ENCODE measurements at places on chromosomes 5 and 9.

DNA sequence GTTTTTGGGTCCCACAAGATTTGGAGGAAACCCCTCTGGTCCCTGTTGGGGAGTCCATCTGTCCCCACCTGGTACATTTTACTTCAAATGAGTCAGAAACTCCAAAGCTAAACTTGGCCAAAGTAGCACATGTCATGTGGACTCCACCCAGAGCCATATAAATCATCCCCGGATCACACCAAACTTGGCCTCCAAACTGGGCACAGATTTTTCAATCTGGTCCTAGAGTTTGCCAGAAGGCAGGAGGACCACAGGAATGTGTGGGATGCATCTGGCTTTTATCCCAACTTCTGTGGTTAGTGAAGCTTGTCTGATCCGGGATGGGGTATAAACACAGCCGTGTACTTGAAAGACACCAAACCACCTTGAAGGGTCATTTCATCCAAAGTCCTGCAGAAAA lies 66.3 kb downstream of the MAT2B start:
- DNase-seq, result no peak

GRCh38 chr5:148559461-148559860 lies 94.9 kb downstream of the HTR4 start:
- no peak for DNase-seq

DNA sequence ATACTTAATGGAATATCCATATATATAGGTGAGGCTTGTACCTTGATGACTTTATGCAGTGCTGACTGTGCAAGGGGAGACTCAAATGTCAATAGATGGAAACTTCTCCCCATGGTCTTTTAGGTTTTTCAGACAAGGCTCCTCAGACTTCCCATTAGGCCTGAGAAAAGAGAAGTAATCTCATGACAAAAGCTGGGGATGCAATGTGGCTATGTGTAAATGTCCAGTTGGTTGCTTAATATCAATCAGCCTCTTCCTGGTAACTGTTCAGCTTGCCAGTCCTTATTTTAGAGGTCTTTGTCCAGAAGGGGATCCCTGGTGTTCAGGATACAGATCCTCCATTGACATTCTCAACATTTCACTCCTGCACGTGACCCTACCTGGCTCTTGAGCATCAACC lies 621.1 kb upstream of the CDH18 start:
- no peak for DNase-seq

DNA sequence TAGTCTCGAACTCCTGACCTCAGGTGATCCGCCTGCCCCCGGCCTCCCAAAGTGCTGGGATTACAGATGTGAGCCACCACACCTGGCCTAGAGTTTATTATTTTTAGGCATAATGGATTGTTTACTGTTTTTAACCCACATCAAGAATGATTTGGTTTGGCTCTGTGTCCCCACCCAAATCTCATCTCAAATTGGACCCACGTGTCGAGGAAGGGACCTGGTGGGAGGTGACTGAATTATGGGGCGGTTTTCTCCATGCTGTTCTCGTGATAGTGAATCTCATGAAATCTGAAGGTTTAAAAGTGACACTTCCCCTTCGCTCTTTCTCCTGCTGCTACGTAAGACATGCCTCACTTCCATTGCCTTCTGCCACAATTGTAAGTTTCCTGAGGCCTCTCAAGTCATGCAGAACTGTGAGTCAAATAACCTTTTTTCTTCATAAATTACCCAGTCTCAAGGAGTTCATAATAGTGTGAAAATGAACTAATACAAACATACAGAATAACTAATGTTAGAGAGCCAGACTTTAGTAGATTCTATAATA lies 88.2 kb downstream of the RICTOR start:
- DNase-seq, result no peak

DNA sequence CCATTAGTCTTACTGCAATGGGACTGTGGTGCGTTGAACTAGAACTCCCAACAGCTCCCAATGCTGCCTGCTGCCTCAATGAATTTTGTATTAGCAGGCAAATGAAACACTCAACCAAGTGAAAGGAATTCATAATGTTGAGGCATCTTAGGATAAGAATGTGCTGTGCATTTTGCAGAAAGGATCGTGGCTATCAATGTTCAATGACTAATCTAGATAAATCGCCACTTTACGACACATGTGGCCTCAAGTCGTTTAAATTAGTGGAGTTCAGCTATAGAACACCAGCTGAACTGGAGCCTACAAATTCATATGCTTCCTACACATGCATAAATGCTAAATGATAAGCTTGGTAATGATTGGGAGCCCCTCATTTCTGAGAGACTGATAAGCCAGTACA lies 318.4 kb downstream of the PSAT1 start:
- DNase-seq, result no peak

DNA sequence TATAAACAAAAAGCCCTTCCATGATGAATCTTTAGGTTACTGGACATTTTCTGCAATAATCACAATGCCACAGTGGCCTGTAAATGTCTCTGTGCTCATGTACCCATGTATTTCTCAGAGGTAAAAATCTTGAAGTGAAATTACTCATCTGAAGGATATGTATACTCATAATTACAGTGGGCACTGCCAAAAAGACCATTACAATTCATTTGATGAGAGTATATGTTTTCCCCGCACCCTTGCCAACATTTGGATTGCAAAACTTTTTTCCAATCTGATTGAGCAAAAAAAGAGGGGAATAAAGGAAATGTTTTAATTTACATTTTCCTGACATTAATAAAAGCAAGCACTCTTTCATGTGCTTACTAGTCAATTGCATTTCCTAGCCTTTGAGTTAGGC lies 110.5 kb downstream of the EPB41L4A start:
- DNase-seq, result no peak

- no peak for DNase-seq
These were observed 78.3 kb upstream of the TNFSF8 start for GRCh38 chr9:115008536-115009270.

GRCh38 chr5:51397996-51398395 lies 14.7 kb downstream of the ISL1 start:
- DNase-seq, result no peak

- DNase-seq, result no peak
These were observed 78.5 kb downstream of the PRRT1B start for GRCh38 chr9:131623655-131624330.

GRCh38 chr5:71529682-71530081 lies 57.5 kb upstream of the MCCC2 start:
- no peak for DNase-seq

DNA sequence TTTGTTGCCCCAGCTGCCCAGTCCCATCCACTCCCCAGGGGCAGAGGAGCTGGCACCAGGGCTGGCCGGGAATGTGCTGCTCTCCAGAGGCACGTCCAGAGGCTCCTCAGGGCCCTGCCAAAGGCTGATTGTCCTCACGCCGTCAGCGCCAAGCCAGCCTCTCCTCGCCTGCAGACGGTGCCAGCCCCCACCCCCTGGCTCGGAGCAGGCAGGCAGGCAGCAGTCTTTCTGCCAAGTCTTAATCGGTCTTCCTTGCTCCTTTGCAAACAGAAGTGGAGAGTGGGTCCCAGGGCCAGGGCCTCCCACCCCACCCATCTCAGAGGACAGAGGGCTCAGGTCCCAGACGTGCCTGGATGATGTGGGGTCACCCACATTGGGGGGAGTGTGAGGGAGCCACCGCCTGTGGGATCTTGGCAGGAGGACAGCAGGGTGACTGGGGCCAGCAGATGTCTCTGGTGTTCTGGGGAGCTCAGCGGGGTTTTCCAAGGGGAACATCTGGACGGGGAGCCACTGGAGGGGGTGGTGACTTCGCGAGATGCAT lies 36.3 kb downstream of the FAM163B start:
- DNase-seq, result no peak

DNA sequence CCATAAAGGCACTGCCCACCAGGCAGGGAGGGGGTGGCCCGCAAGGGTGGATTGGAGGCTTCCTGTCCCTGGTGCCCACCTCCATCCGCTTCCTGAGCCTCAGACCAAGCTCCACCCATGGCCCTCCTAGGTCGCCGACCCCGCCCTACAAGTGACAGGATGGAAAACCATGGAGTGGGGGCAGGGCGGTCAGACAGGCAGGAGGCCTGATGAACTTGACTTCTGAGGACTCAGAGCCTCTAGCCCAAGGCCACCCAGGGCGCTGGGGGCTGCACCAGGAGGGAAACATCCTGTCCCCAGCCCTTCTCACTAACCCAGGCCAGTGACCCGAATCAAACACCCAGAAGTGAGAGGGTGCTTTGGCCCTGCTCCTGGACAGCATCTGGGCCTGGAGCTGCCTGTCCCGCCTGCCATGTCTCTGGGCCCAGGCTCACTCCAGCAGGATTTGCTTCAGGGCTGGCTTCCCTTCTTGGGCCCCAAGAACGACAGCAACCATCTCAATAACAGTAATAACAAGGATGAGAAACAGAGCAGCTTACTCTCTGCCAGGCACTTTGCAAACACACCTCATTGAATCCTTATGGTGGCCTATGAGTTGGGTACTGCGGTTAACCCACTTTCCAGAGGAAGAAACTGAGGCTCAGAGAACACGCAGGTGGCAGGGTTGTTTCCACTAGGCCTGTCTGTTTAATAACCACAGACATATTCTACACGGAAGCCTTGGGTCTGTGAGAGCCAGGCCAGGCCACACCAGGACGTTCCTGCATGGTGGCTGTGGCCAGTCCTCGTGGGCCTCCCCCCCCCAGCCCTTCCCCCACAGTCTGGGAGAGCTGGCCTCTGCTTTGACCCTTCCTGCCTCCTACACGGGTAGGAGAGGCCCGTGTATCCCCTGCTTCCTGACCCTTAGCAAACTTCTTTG lies 4.4 kb upstream of the ST6GALNAC6 start:
- DNase-seq, result no peak

DNA sequence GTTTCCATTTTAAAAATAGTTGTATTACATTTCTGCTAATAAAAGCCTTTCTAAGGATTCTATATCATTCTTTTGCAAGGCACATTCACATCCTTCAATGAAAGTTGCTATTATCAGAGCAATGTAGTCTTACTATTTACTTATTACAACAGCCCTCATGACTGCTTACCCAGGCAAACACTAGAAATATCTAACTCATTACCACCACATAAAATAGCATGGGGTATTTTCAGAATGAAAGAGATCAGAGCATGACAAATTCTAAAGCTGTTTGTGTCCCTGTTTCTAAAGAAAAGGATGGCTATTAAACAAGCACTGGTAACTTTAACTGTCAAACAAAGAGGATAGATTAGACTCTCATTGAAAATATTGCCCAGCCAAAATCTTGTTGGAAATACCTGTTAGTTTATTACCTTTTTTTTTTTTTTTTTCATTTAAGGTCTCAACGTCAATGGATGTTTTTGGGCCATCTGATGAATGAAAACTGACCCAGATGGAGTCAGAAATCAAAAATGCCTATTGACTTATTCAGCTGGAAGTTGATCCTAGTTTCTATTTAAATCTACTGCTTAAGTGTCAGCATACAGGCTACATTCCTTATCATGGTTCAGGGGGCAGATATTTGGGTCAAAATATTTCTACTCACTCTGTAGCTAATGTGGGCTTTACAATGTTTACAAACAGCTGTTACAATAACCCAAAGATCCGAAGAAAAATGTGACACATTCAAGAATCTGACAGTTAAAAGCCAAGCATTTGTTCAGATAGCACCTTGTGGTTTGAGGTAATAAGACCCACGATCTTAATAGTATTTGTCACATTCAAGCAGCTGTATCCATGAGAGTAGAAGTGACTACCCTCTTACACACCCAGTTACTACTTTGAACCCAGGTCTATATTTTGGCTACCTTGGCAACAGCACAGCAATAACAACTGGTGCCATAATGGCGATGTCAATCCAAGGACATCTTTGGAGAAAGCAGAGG lies 554.8 kb upstream of the MEF2C start:
- no peak for DNase-seq

DNA sequence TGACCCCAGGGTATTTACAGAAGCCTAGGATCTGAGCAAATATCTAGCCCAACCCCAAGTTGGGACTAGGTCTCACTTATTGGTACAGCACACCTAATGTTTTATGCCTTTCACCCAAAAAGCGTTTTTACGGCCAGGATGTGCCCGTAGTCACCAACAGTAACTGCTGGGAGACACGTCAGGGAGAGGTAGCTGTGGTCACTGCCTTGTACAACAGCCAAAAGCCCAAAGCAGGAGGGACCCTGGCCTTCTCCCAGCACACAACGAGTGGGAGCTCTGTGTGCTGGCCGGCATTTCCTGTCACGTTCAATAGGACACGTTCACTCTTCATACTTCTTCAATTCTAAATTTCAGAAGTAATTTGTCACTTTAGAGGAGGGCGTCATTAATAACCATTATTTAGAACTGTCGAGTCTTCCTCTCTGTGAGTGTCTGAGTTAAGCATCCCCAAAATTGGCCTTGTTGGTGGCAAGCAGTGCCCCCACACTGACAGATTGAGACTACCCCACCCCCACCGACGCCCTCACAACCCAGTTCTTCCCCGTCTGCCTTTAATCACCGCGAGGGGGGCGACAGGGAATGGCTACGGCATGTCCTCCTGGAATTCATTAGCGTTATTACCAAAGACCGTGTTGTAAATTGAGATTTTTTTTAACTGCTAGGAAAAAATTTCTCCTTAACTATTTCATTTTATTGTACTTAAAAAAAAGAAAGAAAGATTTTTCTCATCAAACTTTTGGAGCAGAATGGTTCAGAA lies 80.7 kb downstream of the MVB12B start:
- no peak for DNase-seq

DNA sequence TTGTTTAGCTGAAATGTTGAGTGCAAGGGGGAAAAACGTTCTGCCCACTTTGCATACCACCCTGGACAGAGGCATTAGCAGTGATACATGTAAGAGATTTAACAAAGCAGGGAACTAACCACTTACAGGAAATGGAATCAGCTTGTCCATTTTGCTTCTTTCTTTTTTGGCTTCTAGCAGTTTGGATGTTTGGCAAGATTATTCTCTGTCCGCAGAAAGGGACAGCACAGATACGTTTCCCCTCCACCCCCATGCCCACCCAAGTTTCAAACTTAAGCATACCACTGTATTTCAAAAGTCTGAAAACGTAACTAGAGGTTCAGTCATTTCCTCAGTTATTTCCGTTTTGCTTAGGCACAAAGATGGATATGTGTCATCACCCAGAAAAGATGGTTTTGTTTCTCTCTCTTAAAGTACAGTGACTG lies 118.4 kb downstream of the GDNF start:
- DNase-seq, result no peak

- DNase-seq, result no peak
These were observed 24.2 kb downstream of the PPIC start for GRCh38 chr5:123012321-123012720.

- no peak for DNase-seq
These were observed 15.0 kb upstream of the TEX48 start for GRCh38 chr9:114696814-114697544.

- DNase-seq, result no peak
These were observed 269.0 kb downstream of the SH3GL2 start for GRCh38 chr9:17847908-17848307.

DNA sequence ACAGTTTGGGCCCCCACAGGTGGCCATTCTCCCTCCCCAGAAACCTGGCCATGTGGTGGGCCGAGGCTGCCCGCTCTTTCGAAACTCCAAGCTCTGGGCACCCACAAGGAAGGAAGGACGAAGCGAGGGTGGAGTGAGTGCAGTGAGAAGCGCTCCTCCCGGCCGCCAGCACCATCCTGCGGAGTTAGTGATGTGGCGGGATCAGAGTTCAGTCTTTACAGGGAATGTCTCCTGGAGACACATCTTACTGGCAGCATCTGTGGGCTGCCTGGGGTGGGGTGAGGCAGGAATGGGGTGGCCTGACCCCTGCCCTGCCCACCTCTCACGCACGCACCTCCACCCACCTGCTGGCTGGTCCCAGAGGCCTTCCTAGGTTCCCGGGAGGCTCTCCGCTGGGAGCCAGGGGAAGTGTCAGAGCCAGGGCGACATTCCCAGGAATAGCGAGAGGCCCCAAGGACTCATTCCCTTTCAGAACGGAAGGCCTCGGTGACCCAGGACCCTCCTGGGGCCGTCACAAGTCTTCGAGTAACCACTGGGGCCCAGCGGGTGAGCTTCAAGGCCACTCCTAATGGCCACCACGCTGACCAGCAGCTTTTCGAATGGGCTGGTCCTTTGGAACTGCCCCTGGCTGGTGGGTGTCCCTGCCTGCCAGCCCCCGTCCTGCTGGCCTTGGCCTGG lies 5.5 kb upstream of the RNU6ATAC start:
- DNase-seq, result no peak

Data from NCI-H1048 (cell line).